ENCODE measurements at places on chromosomes 1 and 21. TPM values are rescaled to one million over a fixed set of nuclear protein-coding genes. Genes with fewer than 3 reads are reported as not detected.

DNA sequence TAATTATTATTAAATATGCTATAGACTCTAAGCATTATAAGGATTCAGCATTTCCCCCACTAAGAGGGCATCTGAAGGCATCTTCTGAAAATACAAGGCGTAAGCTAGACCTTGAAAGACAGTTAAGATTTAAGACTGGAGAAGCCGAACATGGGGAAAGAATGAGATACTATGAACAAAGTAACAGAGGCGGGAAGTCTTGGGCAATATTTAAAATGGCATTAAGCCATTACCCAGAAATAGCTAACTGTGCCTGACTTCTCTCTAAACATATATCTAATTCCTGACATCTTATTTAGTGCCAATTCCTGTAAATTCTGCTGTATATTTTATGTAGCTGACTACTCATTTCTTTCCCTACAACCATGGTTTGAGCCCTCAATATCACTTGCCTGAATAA lies 20.9 kb downstream of the DPH5 start:
- H3K36me3 ChIP-seq, result no peaks in the 10 kb centered on the region
- H3K4me3 ChIP-seq, result no peak overlapping the region
- H3K27me3 ChIP-seq, result no peaks in the 10 kb centered on the region
- no peak for DNase-seq
- H3K4me1 ChIP-seq, result no peaks in the 10 kb centered on the region

DNA sequence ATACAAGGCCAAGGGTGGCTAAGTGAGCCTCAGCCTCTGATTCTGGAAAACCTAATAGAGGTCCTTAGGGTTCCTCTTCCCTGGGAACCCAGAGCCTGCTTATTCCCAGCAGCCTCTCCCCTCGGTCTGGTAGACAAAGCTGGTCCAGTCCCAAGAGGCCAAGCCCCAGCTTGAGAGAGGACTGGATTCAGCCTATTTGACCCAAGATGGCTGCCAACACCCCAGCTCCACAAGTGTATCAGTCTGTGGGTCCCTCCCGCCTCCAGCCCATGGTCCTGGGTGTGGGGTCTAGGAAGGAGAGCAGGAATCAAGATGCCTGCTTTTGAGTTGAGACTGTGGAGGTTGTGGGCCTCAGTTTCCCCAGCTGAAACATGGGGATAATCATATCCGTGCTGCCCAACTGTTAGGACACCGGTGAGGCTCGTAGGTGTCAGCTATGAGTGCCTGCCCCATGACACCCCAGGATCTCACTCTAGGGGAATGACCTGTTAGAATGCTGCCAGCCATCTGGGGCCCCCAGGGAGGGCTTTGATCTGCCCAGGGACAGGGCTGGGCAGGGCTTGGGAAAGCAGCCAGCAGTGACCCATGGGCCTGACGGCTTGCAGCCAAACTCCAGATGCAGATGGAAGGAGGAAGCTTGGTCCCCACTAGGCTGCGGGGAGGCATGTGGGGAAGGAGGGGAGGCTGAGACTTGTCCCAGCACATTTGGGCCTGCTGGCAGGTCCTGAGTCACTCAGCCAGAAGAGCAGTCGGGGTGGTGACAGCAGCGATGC lies 45.4 kb downstream of the NUAK2 start:
- no peak for DNase-seq
- no peak overlapping the region for H3K4me3 ChIP-seq
- no peaks in the 10 kb centered on the region for H3K36me3 ChIP-seq
- no peaks in the 10 kb centered on the region for H3K27me3 ChIP-seq
- no peak overlapping the region for H3K27ac ChIP-seq
- H3K4me1 ChIP-seq, result peaks cover 5% of the 10 kb centered on the region

GRCh38 chr21:45581322-45581712 lies 39.1 kb upstream of the SLC19A1 start:
- H3K36me3 ChIP-seq, result no peaks in the 10 kb centered on the region
- no peak overlapping the region for H3K27ac ChIP-seq
- no peaks in the 10 kb centered on the region for H3K27me3 ChIP-seq
- H3K4me3 ChIP-seq, result no peak overlapping the region

DNA sequence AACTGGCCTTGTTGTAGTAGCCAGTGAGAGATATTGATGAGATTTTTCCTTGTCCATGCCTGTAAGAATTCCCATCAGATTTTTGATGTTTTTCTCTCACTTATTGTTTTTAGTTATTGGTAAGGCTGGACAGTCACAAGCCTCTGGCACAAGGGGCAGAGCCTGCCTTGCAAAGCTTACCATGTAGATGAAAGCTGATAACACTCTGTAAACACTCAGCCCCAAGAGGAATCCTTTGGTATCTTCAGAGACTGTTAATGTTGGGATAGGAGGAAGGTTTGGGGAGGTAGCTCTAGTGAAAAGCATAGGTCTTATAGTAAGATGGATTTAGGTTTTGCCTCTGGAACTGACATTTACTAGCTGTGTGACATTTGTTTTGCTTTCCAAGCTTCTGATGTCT lies 37.7 kb downstream of the MARK1 start:
- H3K27me3 ChIP-seq, result no peaks in the 10 kb centered on the region
- DNase-seq, result no peak
- H3K4me1 ChIP-seq, result no peaks in the 10 kb centered on the region
- H3K4me3 ChIP-seq, result no peak overlapping the region
- H3K27ac ChIP-seq, result no peak overlapping the region

GRCh38 chr1:205930195-205930577 lies 13.1 kb downstream of the SLC26A9 start:
- H3K36me3 ChIP-seq, result no peaks in the 10 kb centered on the region
- H3K4me1 ChIP-seq, result no peaks in the 10 kb centered on the region
- DNase-seq, result no peak
- no peaks in the 10 kb centered on the region for H3K27me3 ChIP-seq
- no peak overlapping the region for H3K4me3 ChIP-seq
- no peak overlapping the region for H3K27ac ChIP-seq

The ACTA1 gene
- total RNA-seq, result not detected

GRCh38 chr1:44681905-44682882 lies 7.7 kb downstream of the ARMH1 start:
- no peaks in the 10 kb centered on the region for H3K27me3 ChIP-seq
- no peak for DNase-seq
- H3K36me3 ChIP-seq, result no peaks in the 10 kb centered on the region
- H3K4me1 ChIP-seq, result peaks cover 2% of the 10 kb centered on the region
- H3K4me3 ChIP-seq, result no peak overlapping the region

- no peaks in the 10 kb centered on the region for H3K36me3 ChIP-seq
- DNase-seq, result no peak
- no peak overlapping the region for H3K27ac ChIP-seq
- no peaks in the 10 kb centered on the region for H3K27me3 ChIP-seq
- H3K4me3 ChIP-seq, result no peak overlapping the region
These were observed 51.3 kb downstream of the CAPN9 start for GRCh38 chr1:230798491-230798890.

DNA sequence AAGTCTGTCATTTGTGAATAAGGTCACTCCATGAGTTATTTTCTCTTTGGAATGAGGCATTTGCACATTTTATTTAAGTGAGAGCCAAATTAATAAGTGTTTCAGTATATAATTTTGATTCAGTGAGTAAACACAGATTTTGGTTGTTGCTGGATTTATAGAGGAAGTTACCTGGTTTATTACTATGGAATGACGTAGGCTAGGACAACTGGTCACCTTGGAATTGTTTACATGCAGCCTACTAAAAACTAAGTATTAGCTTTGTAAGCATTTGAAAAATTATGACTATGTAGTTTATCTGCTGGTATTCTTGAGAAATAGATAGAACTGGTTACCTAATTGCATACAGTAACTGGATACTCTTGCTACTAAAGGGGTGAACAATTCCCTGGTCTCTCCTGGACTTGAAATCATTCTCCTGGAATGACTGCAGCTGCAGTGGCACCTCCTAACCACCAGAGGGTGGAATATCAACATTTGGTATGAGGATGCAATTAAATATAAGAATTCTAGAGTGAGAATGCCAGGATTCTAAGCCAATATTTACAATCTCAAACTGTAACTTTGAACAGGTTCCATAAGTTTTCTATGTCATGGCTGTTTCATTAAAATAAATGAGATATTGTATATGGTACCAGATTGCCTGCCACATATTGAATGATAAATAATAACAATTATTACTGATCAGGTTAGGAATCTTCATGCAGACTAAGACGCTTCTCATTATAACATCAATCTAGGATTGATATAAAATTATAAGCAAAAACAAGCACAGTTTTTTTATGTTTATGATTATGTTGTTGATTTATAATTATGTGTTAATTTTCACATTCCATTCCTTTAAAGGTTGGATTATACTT lies 3.5 kb upstream of the KRTAP27-1 start:
- no peak overlapping the region for H3K4me3 ChIP-seq
- H3K27me3 ChIP-seq, result no peaks in the 10 kb centered on the region
- no peaks in the 10 kb centered on the region for H3K36me3 ChIP-seq
- DNase-seq, result no peak
- H3K27ac ChIP-seq, result no peak overlapping the region

GRCh38 chr1:33081554-33082305 lies 777 bp downstream of the AZIN2 start:
- H3K4me3 ChIP-seq, result peak overlapping the region; percentile 72
- no peak overlapping the region for H3K27ac ChIP-seq
- no peaks in the 10 kb centered on the region for H3K27me3 ChIP-seq
- no peak for DNase-seq
- no peaks in the 10 kb centered on the region for H3K36me3 ChIP-seq

DNA sequence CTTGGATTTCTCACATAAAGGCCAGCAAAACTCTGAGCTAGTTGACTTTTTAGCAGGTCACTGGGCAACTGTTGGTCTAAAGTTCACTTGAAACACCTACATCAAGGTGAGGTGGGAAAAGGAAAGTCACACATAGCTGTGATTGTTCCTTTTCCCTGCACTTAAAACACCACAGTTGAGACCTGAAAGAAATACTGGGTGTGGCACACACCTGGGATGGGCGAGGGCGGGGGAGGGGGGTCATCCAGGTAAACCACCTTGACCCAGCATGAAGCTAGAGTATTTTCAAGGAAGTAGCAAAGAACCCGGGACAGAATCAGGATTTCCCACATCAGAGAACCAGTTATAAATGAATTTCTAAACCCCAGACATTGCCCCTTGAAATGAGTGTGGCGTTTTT lies 26.4 kb downstream of the ZNF697 start:
- peaks cover 15% of the 10 kb centered on the region for H3K4me1 ChIP-seq
- DNase-seq, result no peak
- no peaks in the 10 kb centered on the region for H3K36me3 ChIP-seq
- no peak overlapping the region for H3K27ac ChIP-seq

DNA sequence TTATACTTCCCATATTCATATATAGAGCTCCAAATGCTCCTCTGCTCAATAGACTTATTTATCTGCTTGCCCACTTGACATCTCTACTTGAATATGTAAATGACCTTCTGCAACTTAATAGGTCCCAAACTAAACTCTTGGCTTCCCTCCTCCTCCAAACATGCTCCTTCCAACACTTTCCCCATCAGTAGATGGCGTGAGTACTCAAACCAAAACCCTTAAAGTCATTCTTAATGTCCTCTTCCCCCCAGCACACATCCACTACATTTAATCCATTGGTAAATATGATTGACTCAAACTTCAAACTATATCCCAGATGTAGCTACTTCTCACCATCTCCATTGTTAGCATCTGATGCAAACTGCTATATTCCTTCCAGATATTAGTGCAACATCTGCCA lies 48.5 kb upstream of the PBX1 start:
- DNase-seq, result no peak
- H3K4me3 ChIP-seq, result no peak overlapping the region
- H3K27me3 ChIP-seq, result no peaks in the 10 kb centered on the region
- H3K36me3 ChIP-seq, result no peaks in the 10 kb centered on the region

GRCh38 chr1:204414016-204414415 lies 2.4 kb upstream of the PPP1R15B start:
- no peaks in the 10 kb centered on the region for H3K36me3 ChIP-seq
- peaks cover 4% of the 10 kb centered on the region for H3K4me1 ChIP-seq
- no peak overlapping the region for H3K27ac ChIP-seq
- no peaks in the 10 kb centered on the region for H3K27me3 ChIP-seq
- DNase-seq, result no peak
- no peak overlapping the region for H3K4me3 ChIP-seq

- peak within 1 kb of the TSS; percentile 81 for H3K27ac ChIP-seq
- peak within 1 kb of the TSS; percentile 54 for H3K4me3 ChIP-seq
- H3K36me3 ChIP-seq, result no peaks in the 10 kb centered on the region
- peaks cover 7% of the 10 kb centered on the region for H3K4me1 ChIP-seq
- no peaks in the 10 kb centered on the region for H3K27me3 ChIP-seq
These were observed at the start of gene RUSC1 for GRCh38 chr1:155320661-155321617. RUSC1 (plus strand) TSS chr1:155320894; CDS start chr1:155321774, 880 bp downstream.

The UTS2 gene
- not detected for total RNA-seq

GRCh38 chr1:115118086-115118485 lies 28.8 kb upstream of the TSPAN2 start:
- no peak for DNase-seq
- no peaks in the 10 kb centered on the region for H3K36me3 ChIP-seq
- H3K27me3 ChIP-seq, result no peaks in the 10 kb centered on the region
- no peaks in the 10 kb centered on the region for H3K4me1 ChIP-seq

The KRTAP13-2 gene
- not detected for total RNA-seq

The TEKT2 gene
- 2.1 TPM for total RNA-seq

- H3K36me3 ChIP-seq, result no peaks in the 10 kb centered on the region
- no peak overlapping the region for H3K4me3 ChIP-seq
- no peak for DNase-seq
- H3K27ac ChIP-seq, result no peak overlapping the region
- no peaks in the 10 kb centered on the region for H3K4me1 ChIP-seq
- no peaks in the 10 kb centered on the region for H3K27me3 ChIP-seq
These were observed 11.2 kb upstream of the GATAD2B start for GRCh38 chr1:153933955-153934354.

GRCh38 chr21:41976611-41977010 lies 22.8 kb upstream of the C2CD2 start:
- H3K27ac ChIP-seq, result no peak overlapping the region
- DNase-seq, result no peak

The ETV3L gene
- total RNA-seq, result not detected

DNA sequence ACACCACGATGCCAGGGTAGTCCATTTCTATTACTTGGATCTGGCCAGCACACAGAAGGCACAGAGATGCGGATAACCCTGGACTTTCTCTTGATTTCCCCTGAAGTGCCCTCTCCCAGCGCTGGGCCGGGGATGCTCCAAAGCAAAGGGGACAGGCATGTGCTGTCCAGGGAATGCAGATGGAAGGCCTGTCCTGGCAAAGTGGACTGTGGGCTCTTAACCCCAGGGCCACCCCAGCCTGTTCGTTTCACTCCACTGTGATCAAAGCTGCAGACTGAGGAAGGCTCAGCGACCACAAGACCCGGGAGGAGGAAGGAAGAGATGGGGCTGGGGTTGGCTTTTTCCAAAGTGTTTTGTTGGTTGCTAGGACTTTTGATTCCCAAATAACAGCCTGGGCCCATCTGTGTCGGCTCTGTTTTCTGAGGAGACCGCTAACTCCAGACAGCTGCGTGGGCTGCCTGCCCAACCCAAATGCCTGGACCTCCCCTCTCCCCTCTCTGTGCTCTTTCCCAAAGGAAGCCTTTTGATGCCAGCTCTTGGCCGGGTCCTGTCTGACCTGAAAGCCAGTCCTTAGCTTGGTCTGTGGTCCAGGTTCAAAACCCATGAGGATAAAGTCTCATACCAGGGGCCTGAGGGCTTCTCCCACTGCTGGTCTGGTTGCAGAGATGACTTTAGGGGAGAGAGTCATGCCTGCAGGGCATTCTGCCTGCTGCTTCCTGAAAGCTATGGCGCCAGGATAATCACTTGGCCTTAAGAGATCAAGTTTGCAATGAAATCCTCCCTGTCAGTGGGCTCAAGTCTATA lies 119.6 kb upstream of the CD34 start:
- no peak overlapping the region for H3K4me3 ChIP-seq
- no peaks in the 10 kb centered on the region for H3K27me3 ChIP-seq
- peak; percentile 84 for DNase-seq

All from ovary (tissue), 10 donors.